ENCODE measurements at places on chromosomes 7 and 10.

DNA sequence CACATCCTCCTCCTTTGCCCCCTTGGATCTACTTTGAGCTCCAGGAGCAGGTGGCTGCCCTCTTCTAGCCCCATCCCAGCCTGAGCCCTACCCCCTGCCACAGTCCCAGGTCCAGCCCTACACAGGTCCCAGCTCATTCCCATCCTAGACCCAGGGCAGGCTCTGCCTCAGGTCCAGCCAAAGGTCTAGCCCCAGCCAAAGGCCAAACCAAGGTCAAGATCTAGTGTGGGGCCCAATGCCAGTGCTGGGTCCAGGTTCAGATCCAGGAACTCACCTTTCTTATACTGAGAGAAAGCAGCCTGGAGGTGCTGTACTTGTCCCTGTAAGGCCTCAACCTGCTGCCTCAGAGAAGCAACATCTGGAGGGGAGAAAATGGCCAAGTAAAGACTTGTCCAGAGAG, 8.5 kb downstream of the SFTPD start:
- no peak for DNase-seq
- H3K27me3 ChIP-seq: no peaks in the 10 kb centered on the region
- no peak overlapping the region for H3K4me3 ChIP-seq
- H3K36me3 ChIP-seq: no peaks in the 10 kb centered on the region
- no peak overlapping the region for H3K27ac ChIP-seq
- H3K4me1 ChIP-seq: no peaks in the 10 kb centered on the region

- no peak overlapping the region for H3K27ac ChIP-seq
- H3K4me1 ChIP-seq: no peaks in the 10 kb centered on the region
- no peak for DNase-seq
- no peak overlapping the region for H3K4me3 ChIP-seq
Observed at GRCh38 chr7:38424750-38425463, 151.5 kb upstream of the TARP start.

- no peaks in the 10 kb centered on the region for H3K36me3 ChIP-seq
- H3K4me3 ChIP-seq: peak overlapping the region; percentile 4
- no peaks in the 10 kb centered on the region for H3K27me3 ChIP-seq
- DNase-seq: no peak
- peaks cover 13% of the 10 kb centered on the region for H3K4me1 ChIP-seq
Observed at GRCh38 chr10:104351061-104351702, 2.5 kb upstream of the CFAP58 start.

- no peaks in the 10 kb centered on the region for H3K36me3 ChIP-seq
- no peak overlapping the region for H3K27ac ChIP-seq
- H3K4me1 ChIP-seq: no peaks in the 10 kb centered on the region
- no peaks in the 10 kb centered on the region for H3K27me3 ChIP-seq
- no peak for DNase-seq
- H3K4me3 ChIP-seq: no peak overlapping the region
Observed at GRCh38 chr7:40680657-40681056, 545.9 kb downstream of the SUGCT start.

DNA sequence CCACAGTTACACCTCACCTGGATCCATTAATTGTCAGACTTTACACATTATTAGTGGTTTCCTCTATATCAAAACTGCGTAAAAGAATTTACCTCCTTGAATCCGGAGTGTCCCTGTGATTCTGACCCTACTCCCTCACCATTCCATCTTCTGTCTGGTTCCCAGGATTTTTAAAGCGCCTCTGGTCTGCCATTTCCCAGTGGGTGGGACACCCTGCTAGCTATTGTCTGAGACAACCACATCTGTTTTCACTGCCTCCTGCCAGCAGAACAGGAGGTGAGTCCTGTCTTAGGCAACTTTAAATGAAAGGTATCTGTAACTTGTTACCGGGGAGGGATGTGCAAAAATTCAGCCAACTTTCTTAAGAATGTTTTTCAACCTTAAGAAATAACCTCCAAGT, 2.3 kb downstream of the MACROH2A2 start:
- peaks cover 7% of the 10 kb centered on the region for H3K27me3 ChIP-seq
- H3K4me3 ChIP-seq: peak overlapping the region; percentile 88
- DNase-seq: no peak
- H3K27ac ChIP-seq: peak overlapping the region; percentile 34
- peaks cover 12% of the 10 kb centered on the region for H3K4me1 ChIP-seq
- H3K36me3 ChIP-seq: no peaks in the 10 kb centered on the region

DNA sequence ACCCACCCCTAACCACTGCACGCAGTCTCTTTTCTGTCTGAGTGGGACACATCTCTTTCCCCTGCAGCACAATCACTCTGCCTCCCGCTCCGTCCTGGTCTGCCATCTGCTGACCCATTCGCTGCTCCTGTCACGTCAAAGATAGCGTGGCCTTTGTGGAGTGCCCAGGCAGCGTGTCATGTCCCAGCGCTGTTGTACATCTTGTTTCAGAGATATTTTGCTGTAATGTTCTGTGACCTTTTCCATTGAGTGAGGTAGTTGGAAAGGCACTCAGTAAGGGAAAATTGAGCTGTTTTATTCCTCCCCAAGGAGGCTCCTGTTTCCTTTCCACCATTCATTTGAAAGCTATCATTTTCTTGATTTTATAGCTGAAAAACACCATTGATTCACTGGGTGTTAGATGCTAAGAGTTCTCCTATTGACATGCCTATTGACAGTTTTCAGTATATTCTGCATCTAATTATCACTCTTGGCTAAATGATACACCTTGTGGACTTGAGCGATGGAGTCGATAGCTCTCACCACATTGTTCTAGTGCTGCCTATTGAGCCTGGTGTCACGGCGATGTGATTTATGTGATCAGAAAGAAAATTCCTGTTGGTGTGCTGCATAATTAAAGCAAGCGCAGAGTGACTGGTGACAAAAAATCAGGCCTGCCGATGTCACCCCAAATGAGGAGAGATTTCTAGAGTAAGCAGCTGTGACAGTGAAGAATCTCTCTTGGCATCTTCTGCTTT, 372.6 kb downstream of the LRMDA start:
- no peaks in the 10 kb centered on the region for H3K36me3 ChIP-seq
- peaks cover 26% of the 10 kb centered on the region for H3K4me1 ChIP-seq
- no peak overlapping the region for H3K4me3 ChIP-seq

DNA sequence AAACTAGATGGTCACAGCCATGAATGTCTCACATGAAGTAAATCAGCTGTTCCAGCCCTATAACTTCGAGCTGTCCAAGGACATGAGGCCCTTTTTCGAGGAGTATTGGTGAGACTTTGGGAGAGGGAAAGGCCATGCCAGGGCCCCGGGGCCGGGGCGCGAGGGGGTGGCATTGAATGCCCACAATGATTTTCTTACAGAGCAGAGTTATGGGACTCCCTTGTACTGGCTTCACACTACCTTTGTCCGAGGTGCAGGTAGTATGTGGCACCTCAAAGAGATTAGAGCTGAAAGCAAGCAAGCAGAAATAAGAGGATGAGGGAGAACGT, 407 bp downstream of the ELOVL3 start:
- peak overlapping the region; percentile 78 for H3K4me3 ChIP-seq
- no peaks in the 10 kb centered on the region for H3K4me1 ChIP-seq
- no peaks in the 10 kb centered on the region for H3K36me3 ChIP-seq
- H3K27ac ChIP-seq: no peak overlapping the region

DNA sequence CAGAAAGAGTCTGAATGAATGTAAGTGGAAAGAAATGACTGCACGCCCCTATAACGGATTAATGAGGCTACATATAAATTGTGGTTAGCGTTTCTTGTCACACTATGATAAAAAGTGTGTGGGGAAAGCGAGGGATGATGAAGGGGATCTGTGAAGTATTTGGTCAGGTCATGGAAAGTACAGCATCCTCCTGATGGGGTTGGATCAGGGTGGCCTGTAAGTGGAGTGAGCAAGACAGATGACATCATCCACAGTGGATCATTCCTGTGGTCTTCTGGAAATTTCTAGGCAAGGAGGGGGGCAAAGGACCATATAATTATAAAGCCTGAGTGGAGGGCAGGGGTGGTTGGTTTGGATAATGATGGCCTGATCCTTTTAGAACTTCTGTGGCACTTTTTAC, 606.0 kb downstream of the INHBA start:
- H3K4me3 ChIP-seq: no peak overlapping the region
- H3K27ac ChIP-seq: no peak overlapping the region
- no peaks in the 10 kb centered on the region for H3K36me3 ChIP-seq

- H3K4me3 ChIP-seq: no peak overlapping the region
- H3K4me1 ChIP-seq: no peaks in the 10 kb centered on the region
- DNase-seq: no peak
- no peaks in the 10 kb centered on the region for H3K27me3 ChIP-seq
Observed at GRCh38 chr10:80041162-80041561, 37.3 kb upstream of the TMEM254 start.

DNA sequence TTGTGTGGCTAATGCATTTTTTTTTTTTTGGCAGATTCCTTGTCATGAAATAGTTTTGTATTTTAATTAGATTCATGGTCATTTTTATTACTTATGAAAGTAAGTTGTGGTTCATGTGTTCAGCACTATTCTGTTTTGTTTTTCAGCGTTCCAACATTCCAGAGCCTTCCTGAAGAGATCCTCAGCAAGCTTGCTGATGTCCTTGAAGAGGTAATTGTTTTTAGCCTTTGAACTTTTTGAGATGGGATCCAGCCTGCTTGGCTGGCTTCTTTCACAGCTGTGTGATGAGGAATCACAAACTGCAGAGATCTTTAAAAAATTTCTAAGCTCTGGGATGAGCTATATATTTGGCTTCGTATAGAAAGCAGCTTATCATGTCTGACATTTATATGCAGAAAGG, 208.0 kb upstream of the CSTF2T start:
- no peak for DNase-seq
- peaks cover 50% of the 10 kb centered on the region for H3K4me1 ChIP-seq
- H3K27me3 ChIP-seq: no peaks in the 10 kb centered on the region
- H3K36me3 ChIP-seq: no peaks in the 10 kb centered on the region

DNA sequence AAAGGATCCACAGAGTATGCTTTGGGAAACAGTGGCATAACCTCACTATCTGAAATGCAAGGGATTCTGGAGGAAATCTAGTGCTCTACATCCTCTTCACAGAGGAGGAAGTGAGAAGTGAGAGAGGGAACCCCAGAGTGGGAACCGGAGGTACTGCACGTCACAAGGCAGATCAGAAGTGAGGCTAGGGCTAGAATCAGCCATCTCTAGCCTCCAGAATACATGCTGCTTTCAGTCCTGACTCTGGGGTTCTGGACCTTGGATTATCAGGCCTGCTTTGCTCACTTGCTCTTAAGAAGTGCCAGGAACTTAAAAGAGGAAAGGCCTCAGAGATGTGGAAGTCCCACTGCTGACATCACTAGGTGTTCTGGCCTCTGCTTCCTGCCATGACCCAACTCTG, 25.7 kb downstream of the ZNF503 start:
- no peak for DNase-seq
- H3K27me3 ChIP-seq: peaks cover 6% of the 10 kb centered on the region
- no peak overlapping the region for H3K4me3 ChIP-seq
- H3K36me3 ChIP-seq: peaks cover 4% of the 10 kb centered on the region
- H3K27ac ChIP-seq: no peak overlapping the region

GRCh38 chr10:44809647-44810046, 101.5 kb upstream of the TMEM72 start:
- no peak overlapping the region for H3K4me3 ChIP-seq
- DNase-seq: no peak
- H3K27ac ChIP-seq: no peak overlapping the region

DNA sequence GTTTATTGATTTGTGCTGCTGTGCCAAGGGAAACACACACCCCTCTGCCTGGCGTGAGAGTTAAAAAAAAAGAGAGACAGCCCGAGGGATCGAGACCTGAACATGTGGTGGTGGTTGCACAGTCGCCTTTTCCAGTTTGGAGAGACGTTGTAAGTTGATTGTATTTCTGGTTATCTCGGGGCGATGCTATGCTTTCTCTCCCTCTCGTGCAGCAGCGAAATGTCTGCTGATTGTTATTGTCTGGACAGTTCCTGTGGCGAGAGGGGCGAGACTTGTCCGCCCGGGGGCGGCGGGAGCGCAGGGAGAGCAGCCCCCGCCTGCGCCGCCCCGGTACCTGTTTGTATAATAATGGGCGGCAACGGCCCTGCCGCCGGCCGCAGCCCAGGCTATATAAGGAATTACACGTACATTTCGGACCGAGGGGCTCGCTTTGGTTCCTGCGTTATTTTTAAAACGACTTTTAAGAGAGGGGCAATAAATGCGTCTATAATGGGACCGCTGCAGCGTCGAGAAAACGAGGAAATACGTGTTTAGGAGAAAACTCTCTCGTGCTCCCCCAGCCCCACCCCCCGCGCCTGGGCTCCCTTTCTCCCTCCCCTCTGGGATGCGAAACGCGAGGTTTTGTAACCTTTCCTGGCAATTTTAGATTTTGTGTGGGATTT, 1.7 kb downstream of the ZEB1 start:
- peaks cover 10% of the 10 kb centered on the region for H3K27me3 ChIP-seq
- H3K36me3 ChIP-seq: peaks cover 5% of the 10 kb centered on the region
- peaks cover 23% of the 10 kb centered on the region for H3K4me1 ChIP-seq
- peak overlapping the region; percentile 98 for H3K27ac ChIP-seq
- peak overlapping the region; percentile 95 for H3K4me3 ChIP-seq
- peak; percentile 66 for DNase-seq

DNA sequence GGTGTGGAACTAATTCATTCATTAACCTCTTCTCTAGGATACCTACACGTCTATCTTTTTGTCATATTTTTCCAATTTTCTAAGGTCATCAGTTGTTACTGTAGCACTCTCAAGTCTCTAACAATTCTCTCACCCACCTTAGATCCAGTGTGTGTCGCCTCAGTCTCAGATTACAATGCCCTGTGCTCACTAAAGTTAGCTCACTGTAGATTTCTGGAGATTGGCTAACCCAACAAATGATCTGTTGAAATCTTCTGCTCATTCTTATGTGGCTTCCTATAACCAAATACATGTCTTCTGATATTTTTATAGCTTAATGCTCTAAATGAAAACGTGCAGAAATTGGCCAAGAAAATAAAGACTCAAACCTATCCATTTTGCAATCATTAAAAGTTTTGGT, 142.6 kb downstream of the SLC25A13 start:
- H3K27ac ChIP-seq: no peak overlapping the region
- H3K4me1 ChIP-seq: no peaks in the 10 kb centered on the region
- H3K4me3 ChIP-seq: no peak overlapping the region

GRCh38 chr10:92729886-92730285, 40.1 kb downstream of the HHEX start:
- H3K27ac ChIP-seq: no peak overlapping the region
- DNase-seq: no peak
- H3K4me1 ChIP-seq: no peaks in the 10 kb centered on the region
- peaks cover 5% of the 10 kb centered on the region for H3K27me3 ChIP-seq

GRCh38 chr10:68423522-68423921, 16.4 kb upstream of the RUFY2 start:
- H3K27ac ChIP-seq: no peak overlapping the region
- no peaks in the 10 kb centered on the region for H3K4me1 ChIP-seq
- no peak overlapping the region for H3K4me3 ChIP-seq

Data from glutamatergic neuron (in vitro differentiated cells).